Mammary microvascular endothelial cell (primary cell): ENCODE measurements at places on chromosomes 3 and 15. TPM values are rescaled to one million over a fixed set of nuclear protein-coding genes. Genes with fewer than 3 reads are reported as not detected.

Gene ALDH1A2
- total RNA-seq = 2.3 and 9.2 TPM in 2 replicates

Gene ASB14
- total RNA-seq = not detected in 2 replicates

Gene LMAN1L
- total RNA-seq = not detected in 2 replicates

Gene TOPAZ1
- not detected in 2 replicates for total RNA-seq

Gene SCAANT1
- total RNA-seq = not detected in 2 replicates
